AG04449 (cell line): ENCODE measurements at places on chromosomes 11 and 22.

- DNase-seq, result no peak
Observed at GRCh38 chr11:11967669-11968510, 40.5 kb downstream of the DKK3 start.

DNA sequence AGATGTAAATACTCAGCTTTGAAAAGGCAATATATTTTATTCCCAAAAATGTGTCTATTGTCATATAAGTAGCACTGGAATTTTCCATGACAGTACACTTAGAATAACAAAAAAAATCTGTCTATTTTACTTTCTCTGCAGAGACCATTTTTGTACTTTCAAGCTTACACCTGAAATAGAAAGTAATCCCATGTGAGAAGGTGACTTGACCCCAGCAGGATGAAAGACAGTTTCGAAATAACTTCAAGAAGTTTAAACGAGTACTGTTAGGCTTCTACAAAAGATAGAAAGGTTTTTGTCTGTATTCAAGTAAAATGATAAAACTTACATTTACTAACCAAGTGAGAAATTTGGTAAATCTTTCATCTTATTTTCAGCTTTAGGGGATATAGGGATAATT is 259.9 kb upstream of the CTSC start:
- DNase-seq, result no peak

GRCh38 chr11:62823677-62824076 is 8.2 kb downstream of the STX5 start:
- DNase-seq, result no peak

GRCh38 chr11:134480136-134480712 is 68.2 kb upstream of the B3GAT1 start:
- no peak for DNase-seq

GRCh38 chr22:50089682-50090411 is at the start of gene MOV10L1:
Gene MOV10L1 (plus strand): TSS chr22:50090006. CDS start chr22:50090089, 83 bp downstream.
- no peak for DNase-seq

GRCh38 chr22:30695351-30695851 is 727 bp downstream of the OSBP2 start:
- no peak for DNase-seq

DNA sequence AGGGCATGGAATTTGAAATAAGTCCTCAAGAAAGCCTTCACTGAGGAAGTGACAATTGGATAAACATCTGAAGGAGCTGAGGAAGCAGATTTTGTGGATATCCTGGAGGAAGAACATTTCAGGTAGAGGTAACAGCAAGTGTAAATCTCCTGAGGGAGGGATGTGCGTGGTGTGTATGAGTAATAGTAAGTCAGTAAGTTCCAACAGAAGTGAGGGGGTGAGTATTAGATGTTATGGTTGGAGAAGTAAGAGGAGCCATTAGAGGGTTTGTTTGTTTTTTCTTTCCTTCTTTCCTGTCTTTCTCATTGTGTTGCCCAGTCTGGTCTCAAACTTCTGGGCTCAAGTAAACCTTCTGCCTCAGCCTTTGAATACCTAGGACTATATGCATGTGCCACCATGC is 29.0 kb downstream of the ANKRD42 start:
- DNase-seq, result no peak

DNA sequence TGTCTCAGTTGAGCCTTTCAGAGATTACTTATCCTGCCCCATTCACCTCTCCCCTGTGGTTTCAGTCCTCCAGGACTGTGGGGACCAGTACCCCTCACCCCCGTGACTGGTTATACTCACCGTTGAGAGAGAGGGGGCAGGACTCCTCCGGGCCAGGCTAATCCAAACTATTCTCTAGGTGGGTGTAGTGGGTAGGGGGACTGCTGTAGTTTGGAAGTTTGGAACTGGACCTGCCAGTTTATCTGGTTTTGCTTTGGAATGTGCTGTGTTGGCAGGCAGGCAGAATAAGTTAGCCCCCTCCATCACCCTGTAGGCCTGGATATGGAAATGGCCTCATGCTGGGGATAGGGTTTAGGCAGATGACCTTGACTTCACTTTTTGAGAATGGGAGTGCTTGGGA is 13.5 kb downstream of the TEAD1 start:
- no peak for DNase-seq

DNA sequence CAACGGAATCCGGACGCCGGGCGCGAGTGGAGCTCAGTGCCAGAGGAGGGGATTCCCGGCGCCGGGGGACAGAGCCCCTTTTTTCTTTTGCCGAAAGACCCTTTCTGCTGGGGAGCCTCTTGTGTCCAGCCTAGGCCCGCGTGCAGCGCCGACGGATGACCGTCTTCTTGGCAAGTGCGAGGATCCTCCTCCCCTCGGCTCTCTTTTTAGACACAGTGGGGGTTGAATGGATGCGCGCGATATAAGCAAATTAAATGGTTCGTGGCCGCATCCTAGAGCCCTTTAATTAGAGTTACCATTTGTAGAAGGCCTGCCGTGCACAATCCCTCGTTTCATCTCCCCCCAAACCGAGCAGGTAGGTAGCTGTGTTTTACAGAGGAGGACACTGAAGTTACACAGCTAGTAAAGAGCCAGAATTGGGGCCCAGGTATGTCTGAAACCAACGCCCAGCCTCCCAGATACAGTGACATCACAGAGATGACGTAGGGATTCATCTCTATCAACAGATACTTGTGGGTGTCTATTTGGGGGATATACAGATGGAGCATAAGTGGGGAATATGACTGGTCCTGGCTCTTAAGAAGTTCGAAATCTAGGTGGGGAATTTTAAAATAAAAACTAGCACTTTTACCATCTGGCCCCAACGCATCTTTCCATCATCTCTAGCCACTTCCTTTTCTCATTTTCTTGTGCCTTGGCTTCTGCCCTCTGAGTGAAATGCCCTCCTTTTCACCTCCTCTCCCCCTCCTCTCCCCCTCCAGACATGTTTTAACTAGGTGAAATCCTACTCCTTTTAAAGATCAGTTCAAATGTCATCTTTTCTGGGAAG is 875 bp downstream of the TCP11L1 start:
- DNase-seq, result no peak

GRCh38 chr22:22558071-22558971 is 744 bp downstream of the PRAME start:
- DNase-seq, result no peak

DNA sequence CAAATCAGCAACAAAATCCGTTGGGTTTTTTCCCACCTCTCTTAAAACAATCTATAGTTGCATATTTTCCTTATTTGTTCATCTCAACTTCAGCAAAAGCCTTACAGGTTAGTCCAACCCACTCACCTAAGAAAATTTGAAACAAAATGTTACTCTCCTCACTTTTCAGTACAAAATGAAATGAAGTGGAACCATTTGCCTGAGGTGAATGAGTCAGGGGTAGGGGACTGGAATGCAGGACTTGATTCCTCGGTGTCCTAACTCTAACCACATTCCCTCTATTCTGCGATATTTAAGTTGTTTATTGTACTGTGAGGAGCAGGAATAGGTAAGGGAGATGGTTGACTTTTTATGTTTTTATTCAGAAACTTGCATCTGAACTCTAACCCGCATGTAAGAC is 16.4 kb downstream of the ATP5MG start:
- DNase-seq, result no peak

DNA sequence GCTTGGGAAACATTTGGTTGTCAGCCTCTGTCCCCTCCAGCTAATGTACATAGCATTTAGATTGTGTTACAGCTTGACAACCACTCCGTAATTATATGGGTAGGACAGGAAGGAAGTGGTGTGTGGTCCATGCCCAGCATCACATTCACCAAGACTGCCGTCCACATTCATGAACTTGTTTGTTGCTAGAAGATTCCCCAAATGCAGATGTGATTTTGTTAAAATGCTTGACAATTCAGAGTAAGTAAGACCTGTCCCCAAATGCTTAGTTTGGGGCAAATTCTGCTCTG is 1482.7 kb downstream of the TBC1D22A start:
- DNase-seq, result no peak

- DNase-seq, result no peak
Observed at GRCh38 chr22:37027556-37027955, 8.0 kb downstream of the MPST start.
